ENCODE measurements at places on chromosomes 3 and 15. TPM values are rescaled to one million over a fixed set of nuclear protein-coding genes. Genes with fewer than 3 reads are reported as not detected.
A peak's percentile ranks its signal among the peaks of the same experiment; 100 is the strongest.

DNA sequence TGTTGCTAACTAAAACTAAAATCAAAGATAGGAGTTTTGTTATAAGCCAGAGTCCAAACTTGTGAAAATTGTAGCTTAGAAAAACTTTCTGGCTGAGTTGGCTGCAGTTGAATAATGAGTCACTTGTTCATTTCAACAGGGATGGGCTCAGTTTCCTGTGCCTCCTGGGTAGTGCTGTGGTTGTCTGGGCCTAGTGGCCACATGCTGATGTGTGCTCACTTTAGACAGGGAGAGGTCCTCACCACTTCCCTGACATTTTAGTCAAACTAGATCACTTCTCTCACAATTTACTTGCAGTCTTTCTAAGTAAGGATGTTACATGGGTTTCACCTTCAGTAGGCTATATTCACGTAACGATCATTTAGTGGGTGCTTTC lies 6.3 kb upstream of the UBE2Q2 start:
- DNase-seq = peak; percentile 6
- H3K36me3 ChIP-seq = no peaks in the 10 kb centered on the region
- no peaks in the 10 kb centered on the region for H3K27me3 ChIP-seq
- peak overlapping the region; percentile 5 for H3K27ac ChIP-seq
- H3K4me1 ChIP-seq = no peaks in the 10 kb centered on the region

The SLC9C1 gene
- not detected for total RNA-seq

- H3K4me1 ChIP-seq = no peaks in the 10 kb centered on the region
- no peak overlapping the region for H3K4me3 ChIP-seq
- no peaks in the 10 kb centered on the region for H3K36me3 ChIP-seq
- no peaks in the 10 kb centered on the region for H3K27me3 ChIP-seq
Measured at GRCh38 chr3:3998140-3998922, 199.1 kb downstream of the LRRN1 start.

- no peak overlapping the region for H3K4me3 ChIP-seq
- no peak for DNase-seq
- H3K36me3 ChIP-seq = peaks cover 15% of the 10 kb centered on the region
- H3K4me1 ChIP-seq = no peaks in the 10 kb centered on the region
- H3K27me3 ChIP-seq = no peaks in the 10 kb centered on the region
Measured at GRCh38 chr3:58260733-58261132, 23.1 kb downstream of the ABHD6 start.

GRCh38 chr15:25811481-25811906 lies 51.6 kb downstream of the ATP10A start:
- peak overlapping the region; percentile 26 for H3K27ac ChIP-seq
- H3K27me3 ChIP-seq = no peaks in the 10 kb centered on the region
- H3K36me3 ChIP-seq = no peaks in the 10 kb centered on the region
- peak overlapping the region; percentile 9 for H3K4me3 ChIP-seq

- H3K36me3 ChIP-seq = no peaks in the 10 kb centered on the region
- H3K27ac ChIP-seq = no peak overlapping the region
- no peak overlapping the region for H3K4me3 ChIP-seq
- no peaks in the 10 kb centered on the region for H3K4me1 ChIP-seq
- no peaks in the 10 kb centered on the region for H3K27me3 ChIP-seq
Measured at GRCh38 chr15:68589053-68589452, 10.3 kb downstream of the CORO2B start.

DNA sequence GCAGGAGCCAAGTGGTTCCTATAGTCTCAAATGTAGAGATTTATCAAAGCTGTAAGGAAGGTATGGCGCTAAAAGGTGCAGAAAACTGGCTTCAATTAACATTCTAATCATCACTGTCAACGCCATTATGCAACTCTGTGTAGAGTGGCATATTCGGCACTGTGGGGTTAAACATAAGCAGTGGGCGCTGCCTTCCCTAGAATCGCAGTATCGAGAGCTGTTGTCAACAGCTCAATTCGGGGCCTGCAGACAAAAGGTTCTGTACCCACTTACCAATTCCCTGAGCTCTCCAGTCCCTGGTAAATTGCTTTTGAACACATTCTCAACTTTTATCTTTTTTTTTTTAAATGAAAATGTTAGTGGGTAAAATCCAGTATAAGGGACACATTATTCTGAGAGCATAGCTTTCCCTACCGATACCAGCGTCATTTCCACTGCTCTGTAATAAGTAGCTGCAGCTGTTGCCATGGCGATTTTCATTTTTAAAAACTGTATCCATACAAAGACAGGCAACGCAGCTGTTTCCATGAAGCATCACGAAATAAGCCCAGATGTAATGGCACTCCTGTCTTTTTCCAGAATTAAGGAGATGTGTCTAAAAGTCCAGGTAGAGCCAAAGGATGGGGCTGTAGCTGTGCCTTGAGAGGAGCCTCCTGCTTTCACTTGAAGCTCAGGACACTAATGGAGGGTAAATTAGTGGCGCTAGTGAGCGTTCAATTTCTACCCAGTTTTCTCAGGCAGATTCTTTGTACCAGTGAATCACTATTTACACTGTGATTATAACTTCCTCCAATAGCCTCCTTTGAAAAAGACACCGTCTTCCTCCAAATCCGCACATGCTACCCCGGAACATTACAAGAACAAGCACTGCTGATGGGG lies 250.3 kb downstream of the SLC9A9 start:
- no peak for DNase-seq
- no peak overlapping the region for H3K27ac ChIP-seq
- no peaks in the 10 kb centered on the region for H3K36me3 ChIP-seq
- H3K4me1 ChIP-seq = no peaks in the 10 kb centered on the region

GRCh38 chr3:45960289-45960688 lies 17.0 kb downstream of the CXCR6 start:
- H3K36me3 ChIP-seq = peaks cover 12% of the 10 kb centered on the region
- no peak for DNase-seq
- H3K4me1 ChIP-seq = no peaks in the 10 kb centered on the region
- H3K4me3 ChIP-seq = no peak overlapping the region
- no peaks in the 10 kb centered on the region for H3K27me3 ChIP-seq

- H3K27ac ChIP-seq = no peak overlapping the region
- no peaks in the 10 kb centered on the region for H3K36me3 ChIP-seq
- no peaks in the 10 kb centered on the region for H3K4me1 ChIP-seq
Measured at GRCh38 chr3:52609316-52609815, 73.0 kb downstream of the UQCC5 start.

Data from T-cell (primary cell).